Myocyte (in vitro differentiated cells): ENCODE measurements at places on chromosomes 4 and X. TPM values are rescaled to one million over a fixed set of nuclear protein-coding genes. Genes with fewer than 3 reads are reported as not detected.

The CYSLTR1 gene
- total RNA-seq, result 1.1 and 9.5 TPM in 2 replicates

- no peak for DNase-seq
These were observed 54.4 kb downstream of the TAPT1 start for GRCh38 chr4:16171831-16172230.

- no peak for DNase-seq
These were observed 267.9 kb downstream of the AFF2 start for GRCh38 chrX:148768296-148768695.

The MAOB gene
- total RNA-seq, result not detected in 2 replicates

- no peak for DNase-seq
These were observed 115.5 kb downstream of the JADE1 start for GRCh38 chr4:128924951-128925350.

DNA sequence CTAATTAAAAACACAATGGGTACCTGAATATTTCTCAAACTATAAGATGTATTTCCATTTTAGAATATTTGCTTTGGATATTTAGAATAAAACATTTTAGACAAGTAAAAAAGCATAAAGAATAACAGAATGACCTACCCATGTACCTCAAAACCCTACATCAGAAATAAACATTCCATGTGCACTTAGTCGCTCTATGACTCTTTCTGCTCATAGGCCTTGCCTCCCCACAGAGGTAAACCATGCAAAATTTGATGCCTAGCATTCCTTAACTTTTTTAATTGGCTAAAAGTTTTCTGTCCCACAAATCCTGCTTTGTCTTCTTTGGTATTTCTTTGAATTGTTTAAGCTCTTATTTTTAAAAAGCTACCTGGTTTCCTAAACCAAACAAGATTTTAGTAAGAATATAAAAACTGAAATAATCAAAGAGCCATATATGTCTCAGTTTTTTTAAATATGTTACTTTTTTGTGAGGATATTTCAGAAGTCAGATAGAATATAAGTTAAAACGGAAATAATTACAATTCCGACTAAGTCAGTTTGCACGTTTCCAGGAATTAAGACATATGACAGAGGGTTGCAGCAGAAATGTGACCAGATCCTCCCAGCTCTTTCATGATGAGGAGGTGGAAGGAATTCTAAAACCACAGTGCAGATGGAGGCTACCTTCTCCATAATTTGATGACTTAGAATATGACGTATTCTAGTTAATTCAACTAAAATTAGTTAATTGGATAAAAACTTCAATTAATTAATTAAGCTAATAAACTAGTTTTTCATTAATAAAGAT lies 102.5 kb downstream of the FIP1L1 start:
- DNase-seq, result peak; percentile 32

DNA sequence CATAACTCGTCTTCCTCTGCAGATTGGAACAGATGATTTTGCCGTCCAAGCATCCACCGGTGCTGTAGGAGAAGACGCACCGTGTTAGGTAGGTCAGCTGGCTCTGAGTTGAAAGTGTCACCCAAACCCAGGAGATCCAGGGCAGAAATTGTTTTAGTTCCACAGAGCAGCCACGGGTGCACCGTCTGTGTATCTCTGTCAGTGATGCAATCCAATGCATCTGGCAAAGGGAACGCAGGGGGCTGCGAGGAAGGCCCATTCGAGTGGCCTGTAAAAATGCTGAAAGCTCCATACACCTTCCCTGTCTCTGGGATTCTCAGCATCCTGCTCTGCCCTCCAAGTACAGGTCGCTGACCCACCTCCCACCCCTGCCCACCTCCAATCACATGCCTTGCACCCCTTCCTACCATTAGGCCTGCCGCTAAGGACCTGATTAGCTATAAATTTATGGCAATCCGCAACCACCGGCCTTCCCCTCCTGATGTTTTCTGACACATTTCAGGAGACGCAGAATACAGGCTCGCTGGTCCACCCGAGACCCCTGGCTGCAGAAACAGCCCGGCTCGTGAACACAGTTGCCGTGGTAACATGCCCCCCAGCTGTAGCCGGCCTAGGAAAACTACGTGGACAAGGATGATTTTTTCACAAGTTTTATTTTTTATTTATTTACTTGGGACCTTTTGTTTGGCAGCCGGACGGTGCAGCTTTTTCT lies 39.7 kb upstream of the SHOX start:
- no peak for DNase-seq

- no peak for DNase-seq
These were observed 1112.5 kb downstream of the TECRL start for GRCh38 chr4:63296773-63297172.

- DNase-seq, result peak; percentile 53
These were observed 37.1 kb upstream of the ELF2 start for GRCh38 chr4:139214039-139214534.

The PF4V1 gene
- total RNA-seq, result not detected in 2 replicates

The AR gene
- total RNA-seq, result 22.8 and 24.1 TPM in 2 replicates

GRCh38 chrX:130030826-130031225 lies 48.4 kb downstream of the BCORL1 start:
- DNase-seq, result no peak

DNA sequence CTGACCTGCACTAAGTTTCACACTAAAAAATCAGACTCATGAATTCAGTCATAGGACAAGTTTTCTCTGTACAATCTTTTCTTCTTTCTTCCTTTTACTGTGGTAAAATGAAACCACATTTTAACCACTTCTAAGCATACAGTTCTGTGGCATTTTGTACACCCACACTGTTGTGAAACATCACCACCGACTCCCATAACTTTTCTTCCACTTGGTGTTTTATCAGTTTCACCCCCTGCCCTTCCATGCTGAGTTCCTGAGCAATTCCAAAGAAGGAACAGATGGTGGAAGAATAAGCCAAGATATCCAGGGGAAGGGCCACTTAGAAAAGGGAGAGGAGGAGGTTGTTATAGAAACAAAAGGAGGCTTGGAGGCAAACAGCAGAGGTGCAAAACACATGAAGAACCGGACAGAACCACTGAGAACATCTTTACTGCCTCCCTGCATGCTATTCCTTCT lies 22.6 kb downstream of the SLC25A4 start:
- DNase-seq, result peak; percentile 62

- no peak for DNase-seq
These were observed 107.1 kb downstream of the NSUN7 start for GRCh38 chr4:40856840-40857362.

- DNase-seq, result no peak
These were observed 213.1 kb upstream of the HDX start for GRCh38 chrX:84715315-84715714.

The LYAR gene
- 17.5 and 21.6 TPM in 2 replicates for total RNA-seq

DNA sequence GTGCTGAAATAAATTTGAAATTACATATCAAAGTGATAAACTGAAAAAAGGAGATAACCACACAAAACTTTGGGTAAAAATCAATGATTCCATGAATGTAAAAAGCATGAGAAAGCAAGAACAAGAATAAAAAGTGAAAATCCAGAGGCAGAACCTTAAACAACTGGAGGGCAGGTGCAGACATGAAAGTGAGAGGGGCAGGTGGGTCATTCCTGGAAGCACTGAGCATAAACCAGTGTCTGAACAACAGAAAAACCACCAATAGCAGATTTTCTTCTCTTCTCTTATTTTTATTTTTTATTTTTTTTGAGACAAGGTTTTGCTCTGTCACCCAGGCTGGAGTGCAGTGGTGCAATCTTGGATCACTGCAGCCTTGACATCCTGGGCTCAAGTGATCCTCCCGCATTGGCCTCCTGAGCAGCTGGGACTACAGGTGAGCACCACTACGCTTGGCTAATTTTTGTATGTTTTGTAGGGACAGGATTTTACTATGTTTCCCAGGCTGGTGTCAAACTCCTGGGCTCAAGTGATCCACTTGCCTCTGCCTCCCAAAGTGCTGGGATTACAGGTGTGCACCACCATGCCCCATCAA lies 46.8 kb upstream of the GPR78 start:
- no peak for DNase-seq

- peak; percentile 69 for DNase-seq
These were observed 146.2 kb upstream of the SCML1 start for GRCh38 chrX:17590892-17591740.

The KLF8 gene
- total RNA-seq, result 1.9 and 2.0 TPM in 2 replicates

GRCh38 chr4:182847576-182848450 lies 69.4 kb downstream of the DCTD start:
- no peak for DNase-seq

The PRR32 gene
- total RNA-seq, result 0.26 TPM in 1 of 2 replicates, not detected in the other

GRCh38 chr4:52244103-52244775 lies 193.1 kb downstream of the SPATA18 start:
- DNase-seq, result no peak

The SLC2A9 gene
- 0.68 and 0.72 TPM in 2 replicates for total RNA-seq

GRCh38 chrX:87687703-87688102 lies 170.1 kb downstream of the KLHL4 start:
- no peak for DNase-seq

- no peak for DNase-seq
These were observed 5.9 kb upstream of the ARSD start for GRCh38 chrX:2934715-2935710.

- DNase-seq, result no peak
These were observed 82.5 kb downstream of the PJA1 start for GRCh38 chrX:69082753-69083150.

DNA sequence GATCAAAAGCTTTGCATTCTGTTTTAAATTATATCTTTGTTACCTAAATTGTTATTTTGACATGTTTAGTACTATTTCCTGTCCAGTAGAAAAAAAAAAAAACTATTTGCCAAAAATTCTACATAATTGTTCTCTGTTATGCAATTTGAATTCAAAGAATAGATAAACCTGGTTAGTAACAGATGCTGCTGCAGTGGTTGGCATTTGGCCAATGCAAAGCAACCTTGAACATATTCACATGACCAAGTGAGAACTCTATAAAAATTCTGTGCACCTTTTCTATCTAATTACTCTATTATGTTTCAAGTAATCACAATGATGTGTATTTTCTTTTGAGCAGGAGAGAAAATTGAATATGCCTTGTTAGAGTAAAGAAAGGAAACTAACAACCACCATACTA lies 1473.4 kb downstream of the RPA4 start:
- no peak for DNase-seq

DNA sequence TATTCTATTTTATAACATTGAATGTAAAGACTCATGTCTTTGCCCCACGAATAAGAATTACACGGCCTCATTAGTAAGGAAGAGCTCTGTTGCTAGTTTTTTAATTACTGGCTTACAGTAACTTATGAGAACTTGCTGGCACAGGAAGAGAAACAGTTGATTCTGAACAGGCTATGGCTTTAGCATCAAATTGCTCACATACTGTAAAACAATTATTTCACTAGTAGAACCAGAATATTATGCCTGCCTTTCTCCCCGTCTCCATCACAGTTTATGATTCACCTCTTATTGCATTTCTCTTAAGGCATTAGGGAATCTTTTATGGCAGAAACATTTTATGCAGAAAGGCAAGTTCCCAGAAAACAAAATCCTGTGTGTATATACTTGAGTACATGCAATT lies 126.1 kb downstream of the SPRY1 start:
- DNase-seq, result no peak

DNA sequence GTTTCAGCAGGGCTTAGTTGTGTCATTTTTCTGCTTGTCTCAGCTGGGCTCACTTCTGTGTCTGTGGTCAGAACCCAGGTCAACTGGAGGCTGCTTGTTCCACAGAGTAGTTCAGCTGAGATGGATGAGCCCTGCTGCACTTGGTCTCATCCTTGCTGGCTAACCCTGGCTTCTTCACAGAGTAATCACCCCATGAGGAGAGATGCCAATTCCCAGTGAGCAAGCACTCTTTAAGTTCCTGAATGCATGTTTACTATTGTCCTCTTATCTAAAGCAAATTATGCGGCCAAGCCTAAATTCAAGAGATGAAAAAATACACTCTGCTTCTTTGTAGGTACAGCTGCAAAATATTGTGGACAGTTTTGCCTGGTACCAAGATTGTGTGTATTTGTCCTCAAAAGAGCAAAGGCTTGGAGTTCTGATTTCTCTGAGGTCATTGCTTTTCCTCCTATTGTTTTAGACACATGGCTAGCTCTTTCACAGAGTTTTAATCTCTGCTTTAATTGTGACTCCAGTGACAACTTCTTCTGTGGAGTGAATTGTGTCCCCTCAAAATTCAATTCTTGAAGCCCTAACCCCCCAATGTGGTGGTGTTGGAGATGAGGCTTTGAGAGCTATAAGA lies 236.6 kb upstream of the ANKRD50 start:
- peak; percentile 73 for DNase-seq

- DNase-seq, result no peak
These were observed 124.9 kb upstream of the TAPT1 start for GRCh38 chr4:16351161-16351560.

GRCh38 chr4:79330720-79331119 lies 4.9 kb upstream of the NAA11 start:
- no peak for DNase-seq

The LIMCH1 gene
- 67.7 and 83.0 TPM in 2 replicates for total RNA-seq

The XAGE2 gene
- total RNA-seq, result not detected in 2 replicates

The NHS gene
- total RNA-seq, result 0.51 and 0.68 TPM in 2 replicates

- peak; percentile 17 for DNase-seq
These were observed 216.8 kb downstream of the IL15 start for GRCh38 chr4:141853091-141853764.

- no peak for DNase-seq
These were observed 131.2 kb upstream of the STX18 start for GRCh38 chr4:4673070-4673469.

- peak; percentile 74 for DNase-seq
These were observed 15.1 kb upstream of the REPS2 start for GRCh38 chrX:16931371-16931770.

- DNase-seq, result no peak
These were observed 52.0 kb downstream of the RTL9 start for GRCh38 chrX:110410603-110411002.

The DCLK2 gene
- total RNA-seq, result 15.4 and 21.5 TPM in 2 replicates

The PRPS2 gene
- 6.5 and 7.3 TPM in 2 replicates for total RNA-seq

The GUCY1A1 gene
- total RNA-seq, result not detected in 2 replicates

The CCNB3 gene
- 0.21 and 0.24 TPM in 2 replicates for total RNA-seq

The CASP6 gene
- total RNA-seq, result 11.6 and 18.3 TPM in 2 replicates

DNA sequence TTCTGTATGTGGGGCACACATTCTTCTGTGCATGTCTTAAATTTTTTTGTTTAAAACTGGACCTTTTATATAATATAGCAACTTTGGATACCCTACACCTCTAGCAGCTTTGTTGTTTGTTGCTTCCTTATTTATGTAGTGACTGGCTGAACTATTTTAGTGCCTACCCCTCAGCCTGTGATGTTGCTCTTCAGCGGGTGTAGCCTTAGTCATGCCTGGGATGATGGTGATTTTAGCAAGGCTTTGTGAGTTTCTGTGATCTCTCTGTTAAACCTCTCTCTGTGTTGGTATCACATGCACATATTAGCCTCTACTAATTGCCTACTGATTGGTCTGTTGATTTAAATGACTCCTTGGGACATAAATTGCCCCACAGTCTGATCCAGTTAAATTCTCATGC lies 22.8 kb downstream of the USP9X start:
- peak; percentile 31 for DNase-seq

- no peak for DNase-seq
These were observed 56.4 kb upstream of the PDLIM3 start for GRCh38 chr4:185591679-185592141.

The PPID gene
- total RNA-seq, result 48.2 and 51.6 TPM in 2 replicates

GRCh38 chr4:118803253-118803652 lies 32.7 kb downstream of the SEC24D start:
- no peak for DNase-seq

The CT45A1 gene
- total RNA-seq, result not detected in 2 replicates

The EDNRA gene
- total RNA-seq, result 22.3 and 42.8 TPM in 2 replicates

GRCh38 chrX:124211312-124211942 lies 121.0 kb upstream of the TEX13D start:
- peak; percentile 33 for DNase-seq
